ENCODE measurements at places on chromosomes 6 and 20. TPM values are rescaled to one million over a fixed set of nuclear protein-coding genes. Genes with fewer than 3 reads are reported as not detected.

The ZNF335 gene
- 12.6 TPM for total RNA-seq

The BCKDHB gene
- 15.7 TPM for total RNA-seq

The TRDN gene
- total RNA-seq, result 10.3 TPM

DNA sequence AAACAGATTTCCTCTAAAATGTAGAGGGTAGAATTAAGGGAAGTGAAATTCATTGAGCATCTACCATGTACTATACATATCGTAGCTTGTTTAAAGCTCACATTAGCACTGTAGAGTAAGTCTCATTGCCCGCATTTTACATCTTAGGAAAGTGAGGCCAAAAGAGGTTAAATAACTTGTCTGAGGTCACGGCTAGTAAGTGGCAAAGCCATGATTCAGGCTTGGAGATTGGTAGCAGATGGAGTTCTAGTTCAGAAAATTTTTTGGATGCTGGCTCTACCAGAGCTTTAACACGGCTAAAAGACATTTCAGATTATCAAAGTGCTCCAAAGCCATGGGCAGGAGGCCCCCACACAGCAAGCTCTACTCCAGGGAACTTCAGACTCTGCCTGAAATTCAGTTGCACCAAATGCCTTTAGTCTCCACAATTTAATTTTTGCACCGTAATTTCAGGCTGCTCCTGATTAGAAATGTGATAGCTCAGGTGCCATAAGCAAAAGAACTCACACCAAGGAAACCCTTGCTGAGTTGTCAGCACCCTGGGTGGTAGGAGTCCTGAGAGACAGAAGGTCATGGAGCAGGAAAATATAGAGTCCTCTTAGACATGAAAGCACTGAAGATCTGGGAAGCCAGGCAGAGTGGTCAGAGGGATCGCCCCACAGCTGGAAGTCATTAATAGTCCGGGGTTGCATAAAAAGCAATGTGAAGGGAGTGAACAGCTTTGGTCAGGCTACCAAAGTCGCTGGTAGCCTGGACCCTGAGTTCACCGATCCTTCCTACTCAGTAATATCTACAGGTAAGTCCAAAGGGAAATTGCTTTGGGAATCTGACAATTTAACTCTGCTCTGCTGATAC, 55.2 kb upstream of the ASIP start:
- DNase-seq, result no peak

The LY6G6D gene
- not detected for total RNA-seq

DNA sequence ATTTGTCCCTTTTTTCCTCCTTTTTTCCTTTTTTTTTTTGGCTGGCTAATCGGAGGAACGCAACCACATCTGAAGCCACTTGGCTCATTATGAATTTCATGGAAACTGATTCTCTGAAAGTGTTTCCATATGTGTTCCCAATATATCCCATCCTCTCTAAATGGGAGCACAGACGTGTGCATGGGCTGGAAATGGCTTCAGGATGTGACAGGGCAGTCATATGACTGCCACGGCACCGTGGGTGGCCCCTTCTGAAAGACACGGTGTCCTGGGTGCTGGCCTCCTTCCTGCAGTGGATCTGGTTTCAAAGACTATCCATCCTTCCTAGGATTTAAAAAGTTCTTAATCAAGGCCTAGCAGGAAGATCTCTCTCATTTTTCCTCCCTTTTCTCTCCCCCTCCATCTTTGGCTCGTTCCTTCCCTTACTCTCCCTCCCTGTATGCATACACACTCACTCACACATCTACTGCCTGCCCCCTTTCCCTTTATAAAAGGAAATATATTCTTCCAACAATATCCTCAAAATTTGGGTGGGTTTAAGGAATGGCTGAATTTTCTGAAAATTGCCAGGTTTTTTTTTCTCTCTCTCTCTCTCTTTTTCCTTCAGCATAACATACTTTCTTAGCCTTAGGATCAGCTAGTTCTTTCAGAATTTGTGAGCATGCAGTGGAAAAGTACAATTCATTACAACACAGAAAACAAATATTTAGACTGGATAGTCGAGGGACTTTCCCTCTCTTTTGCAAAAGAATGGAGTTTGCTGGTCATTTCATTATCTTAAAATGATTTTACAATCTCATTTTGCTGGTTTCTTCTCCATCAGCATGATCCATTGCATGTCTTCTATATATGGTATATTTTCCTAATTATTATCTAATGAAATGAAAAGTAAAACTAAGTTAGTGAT, 161.2 kb upstream of the SUPT3H start:
- DNase-seq, result no peak

The IP6K3 gene
- 0.32 TPM for total RNA-seq

- no peak for DNase-seq
Measured at GRCh38 chr6:170013815-170014214, 262.4 kb downstream of the ERMARD start.

- DNase-seq, result no peak
Measured at GRCh38 chr6:19446570-19446969, 390.6 kb upstream of the ID4 start.

GRCh38 chr20:53736757-53737395, 143.2 kb upstream of the ZNF217 start:
- no peak for DNase-seq

DNA sequence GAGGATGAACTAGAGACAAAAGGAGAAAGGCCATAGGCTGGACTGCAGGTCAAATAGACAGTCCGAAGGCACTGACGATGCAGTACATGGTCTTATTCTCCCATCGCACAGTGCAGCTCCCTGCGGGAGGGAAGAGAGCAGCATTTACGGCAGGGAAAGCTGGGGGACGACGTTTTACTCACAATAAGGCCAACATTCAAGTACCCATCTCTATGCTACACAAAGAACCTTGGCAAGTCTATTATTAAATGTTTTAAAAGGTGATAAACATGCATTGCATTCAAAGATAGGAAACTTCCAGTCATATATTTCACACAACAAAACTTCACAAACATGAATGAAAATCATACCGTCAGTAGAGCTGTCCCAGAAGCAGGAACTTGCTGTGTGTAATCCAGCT, 7.8 kb downstream of the DYNLT1 start:
- no peak for DNase-seq

GRCh38 chr6:28758046-28758817, 165.6 kb downstream of the TRIM27 start:
- DNase-seq, result no peak
